ENCODE measurements at places on chromosomes 5 and 9.

GRCh38 chr9:125380406-125380805 lies 118.8 kb downstream of the GAPVD1 start:
- no peak for DNase-seq

DNA sequence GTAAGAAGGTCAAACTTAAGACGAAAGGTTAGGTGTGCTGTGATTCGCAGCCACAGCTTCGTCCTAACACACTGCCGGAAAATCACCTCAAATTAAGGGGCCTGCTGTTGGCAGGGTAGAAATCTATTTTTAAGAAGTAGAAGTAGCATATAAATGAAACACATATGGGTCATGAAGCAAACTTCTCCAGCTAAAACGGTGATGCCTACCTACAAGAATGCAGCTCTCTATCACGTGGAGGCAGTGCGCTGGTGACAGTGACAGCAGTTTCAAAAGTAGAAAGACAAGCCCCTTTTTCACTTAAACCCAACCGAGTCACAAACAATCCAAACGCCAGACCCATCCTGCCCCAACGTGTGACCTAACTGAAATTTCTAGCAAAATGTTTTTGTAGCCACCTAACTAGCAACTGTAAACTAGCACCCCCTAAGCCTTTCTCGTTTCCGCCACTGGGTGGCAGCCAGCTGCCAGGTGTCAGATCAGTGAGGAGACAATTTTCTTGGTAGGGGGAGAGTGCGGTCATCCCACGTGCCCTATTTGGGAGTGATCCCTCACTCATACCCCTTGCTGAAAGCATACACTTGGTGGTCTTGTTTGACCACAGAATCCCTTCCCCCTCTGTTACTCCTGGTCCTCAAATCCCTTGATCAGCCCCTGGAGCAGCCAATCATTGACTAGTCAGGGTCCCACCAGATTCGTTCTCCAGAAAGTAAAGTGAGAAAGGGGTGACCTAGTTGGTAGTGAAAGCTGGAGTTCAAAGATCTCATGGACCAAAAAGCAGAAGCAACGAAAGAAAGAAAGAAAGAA lies 71.8 kb upstream of the MAMDC2 start:
- peak; percentile 80 for DNase-seq

DNA sequence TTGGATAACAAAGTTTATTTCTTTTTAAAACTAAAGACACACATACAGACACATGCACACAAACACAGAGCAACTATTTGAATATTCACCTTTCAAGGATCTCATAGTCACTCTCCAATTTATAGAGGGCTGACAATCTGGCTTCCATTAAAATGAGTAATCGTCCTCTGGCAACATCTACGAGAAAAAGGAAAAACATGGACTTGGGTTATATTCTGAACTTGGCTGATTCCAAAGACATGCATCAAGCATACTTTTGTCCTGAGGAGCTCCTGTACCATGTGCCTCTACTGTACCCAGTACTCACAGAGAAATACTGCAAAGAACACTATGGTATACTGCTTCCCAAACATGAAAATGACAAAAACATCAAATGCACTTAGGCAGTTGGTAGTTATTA lies 15.4 kb downstream of the IARS1 start:
- DNase-seq: peak; percentile 35

DNA sequence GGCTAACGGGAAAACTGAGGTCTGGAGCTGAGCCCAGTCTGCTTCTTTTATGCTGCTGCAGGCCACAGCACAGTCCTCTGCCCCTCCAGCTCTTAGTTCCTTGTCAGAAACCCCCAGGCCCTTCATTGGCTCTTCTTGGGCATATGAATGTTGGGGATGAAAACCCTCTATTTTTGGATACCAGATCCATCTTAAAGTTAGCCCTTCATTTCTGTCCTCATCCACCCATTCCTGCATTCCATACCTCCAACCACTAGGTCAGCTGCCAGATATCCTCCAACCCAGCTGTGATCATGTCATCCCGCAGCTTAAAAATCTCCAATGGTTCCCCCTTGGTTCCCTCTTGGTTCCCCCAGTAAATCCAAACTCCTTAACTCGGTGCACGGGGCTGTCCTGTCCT lies 1.8 kb upstream of the SLC25A51 start:
- DNase-seq: no peak

DNA sequence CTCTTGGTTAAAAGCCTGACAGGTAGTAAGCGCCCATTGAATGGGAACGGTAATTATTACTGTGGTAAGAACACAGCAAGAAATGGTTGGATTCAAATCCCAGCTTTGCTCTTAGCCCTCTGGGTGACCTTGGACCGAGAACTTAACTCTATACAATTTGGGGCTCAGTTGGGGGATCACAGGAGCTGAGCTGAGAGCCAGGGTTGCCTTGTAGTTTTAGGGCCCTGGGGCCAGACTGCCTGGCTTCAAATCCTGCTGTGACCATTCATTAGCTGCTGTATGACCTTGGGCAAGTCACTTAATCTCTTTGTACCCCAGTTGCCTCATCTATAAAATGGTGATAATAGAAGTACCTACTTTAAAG lies 87.4 kb upstream of the SH3PXD2B start:
- DNase-seq: no peak

- no peak for DNase-seq
These were observed 71.9 kb downstream of the ECPAS start for GRCh38 chr9:111412280-111412679.

DNA sequence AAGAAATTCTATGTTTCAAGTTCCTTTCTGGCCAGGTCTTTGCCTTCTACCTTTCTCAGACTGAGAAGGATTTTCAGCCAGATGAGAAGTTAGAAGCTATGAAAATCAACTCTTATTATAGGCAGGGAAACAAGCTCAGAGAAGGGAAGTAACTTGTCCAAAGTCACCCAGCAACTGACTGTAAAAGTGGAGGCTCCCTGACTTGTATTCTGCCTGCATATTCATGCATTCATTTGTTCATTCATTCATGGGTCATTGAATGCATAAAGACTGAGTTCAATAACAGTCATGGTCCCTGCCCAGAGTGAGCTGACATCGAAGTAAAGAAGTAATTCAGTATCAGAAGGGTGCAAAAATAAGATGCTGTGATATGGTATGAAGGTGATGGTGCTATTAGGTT lies 239.6 kb downstream of the PAPPA start:
- no peak for DNase-seq

- no peak for DNase-seq
These were observed 230.5 kb downstream of the ESM1 start for GRCh38 chr5:54754878-54755277.

DNA sequence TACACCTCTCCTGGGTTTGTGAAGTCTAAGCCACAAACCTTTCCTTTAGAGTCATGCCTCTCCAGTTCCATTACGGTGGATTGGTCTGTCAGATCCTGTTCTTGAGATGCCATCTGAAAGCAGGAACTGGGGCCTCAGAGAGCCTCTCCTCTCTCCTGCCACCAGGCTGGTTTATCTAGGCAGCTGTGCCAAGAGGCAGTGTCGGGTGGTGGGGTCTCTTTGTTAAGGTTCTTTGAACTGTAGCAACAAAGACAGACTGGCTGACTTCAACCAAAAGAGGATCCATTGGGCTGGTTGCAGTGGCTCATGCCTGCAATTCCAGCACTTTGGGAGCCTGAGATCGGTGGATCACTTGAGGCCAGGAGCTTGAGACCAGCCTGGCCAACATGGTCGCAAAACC lies 66.0 kb upstream of the ANGPTL2 start:
- DNase-seq: no peak

GRCh38 chr5:151781201-151781600 lies 9.4 kb downstream of the G3BP1 start:
- DNase-seq: no peak

- DNase-seq: peak; percentile 63
These were observed 39.2 kb upstream of the NEK6 start for GRCh38 chr9:124218438-124218982.

- peak; percentile 12 for DNase-seq
These were observed 83.0 kb downstream of the SMC2 start for GRCh38 chr9:104177003-104177611.

- no peak for DNase-seq
These were observed 29.1 kb downstream of the CEL start for GRCh38 chr9:133090752-133091385.

GRCh38 chr9:128688501-128689292 lies at the start of gene SET:
TSS of gene SET (plus strand) at chr9:128689222. CDS start at chr9:128689583, 361 bp downstream.
- DNase-seq: peak; percentile 92

DNA sequence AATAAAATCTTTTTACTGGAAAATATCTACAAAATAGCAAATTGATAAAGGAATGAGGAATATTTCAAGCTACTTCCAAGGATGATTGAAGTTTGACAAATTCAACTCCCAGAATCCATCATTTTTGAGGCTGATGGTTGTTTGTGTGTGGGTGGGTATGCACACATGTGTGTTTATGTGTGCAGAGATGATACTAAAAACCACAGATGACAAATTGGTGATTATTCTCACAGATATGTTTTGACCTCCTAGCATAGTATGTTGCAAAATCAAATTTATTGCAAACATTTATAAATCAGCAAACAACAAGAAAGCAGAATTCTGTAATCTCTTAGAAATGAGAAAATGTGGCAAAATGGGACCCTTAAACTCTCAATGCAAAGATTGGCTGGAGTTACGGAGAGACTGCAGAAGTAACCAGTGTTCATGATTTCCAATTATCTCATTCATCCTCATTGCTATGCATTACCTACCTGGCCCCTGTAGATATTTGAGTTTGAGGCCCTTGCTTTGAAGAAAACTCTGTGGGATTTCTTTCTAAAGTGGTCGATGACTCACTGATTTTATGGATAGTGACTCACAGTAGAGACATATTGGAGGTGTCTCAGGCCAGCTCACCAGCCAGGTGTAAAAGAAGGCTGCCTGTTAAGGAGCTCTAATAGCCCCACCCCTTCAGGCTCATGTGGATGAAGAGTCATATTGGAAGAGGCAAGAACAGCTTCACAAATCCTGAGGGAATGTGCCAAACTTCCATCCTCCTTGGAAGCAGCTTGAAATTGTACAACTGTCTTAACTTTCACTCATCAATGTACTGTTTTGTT lies 44.6 kb upstream of the TMC1 start:
- peak; percentile 60 for DNase-seq

- DNase-seq: no peak
These were observed 995 bp upstream of the SLC23A1 start for GRCh38 chr5:139383993-139384590.

GRCh38 chr9:105449081-105449480 lies 1.2 kb downstream of the FSD1L start:
- DNase-seq: peak; percentile 39

GRCh38 chr9:87714819-87715218 lies 11.1 kb upstream of the CTSL start:
- peak; percentile 95 for DNase-seq

DNA sequence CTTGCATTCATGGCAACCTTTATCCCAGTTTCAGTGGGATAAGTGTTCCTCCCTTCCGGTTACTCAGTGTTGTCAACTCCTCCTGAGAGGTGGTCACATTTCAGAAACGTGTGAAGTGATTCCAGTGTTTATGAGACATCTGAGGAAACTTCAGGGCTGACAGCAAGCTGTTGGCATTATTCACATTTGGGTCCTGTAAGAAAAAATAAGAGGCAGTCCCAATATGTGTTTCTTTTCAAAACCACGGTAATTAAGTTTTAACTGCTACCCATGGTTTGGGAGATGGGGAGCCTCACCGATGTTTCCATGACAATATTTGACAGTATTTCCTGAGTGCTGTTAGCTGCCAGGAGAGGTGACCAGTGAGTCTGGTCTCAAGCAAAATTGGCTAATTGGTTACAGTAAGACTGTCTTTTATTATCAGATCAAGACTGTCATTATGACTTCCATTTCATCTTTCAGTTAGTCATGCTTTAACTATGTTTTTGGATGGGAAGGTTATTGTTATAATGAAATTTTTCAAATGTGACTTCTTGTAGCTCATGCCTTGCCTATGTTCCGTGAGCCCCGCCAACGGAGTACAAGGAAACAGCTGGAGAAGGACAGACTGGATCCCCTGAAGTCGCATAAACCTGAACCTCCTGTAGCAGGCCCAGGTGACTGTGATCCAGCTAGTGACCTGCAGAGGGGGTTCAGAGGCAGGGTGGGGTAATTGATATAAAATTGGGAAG lies 115.3 kb downstream of the GDNF start:
- no peak for DNase-seq

DNA sequence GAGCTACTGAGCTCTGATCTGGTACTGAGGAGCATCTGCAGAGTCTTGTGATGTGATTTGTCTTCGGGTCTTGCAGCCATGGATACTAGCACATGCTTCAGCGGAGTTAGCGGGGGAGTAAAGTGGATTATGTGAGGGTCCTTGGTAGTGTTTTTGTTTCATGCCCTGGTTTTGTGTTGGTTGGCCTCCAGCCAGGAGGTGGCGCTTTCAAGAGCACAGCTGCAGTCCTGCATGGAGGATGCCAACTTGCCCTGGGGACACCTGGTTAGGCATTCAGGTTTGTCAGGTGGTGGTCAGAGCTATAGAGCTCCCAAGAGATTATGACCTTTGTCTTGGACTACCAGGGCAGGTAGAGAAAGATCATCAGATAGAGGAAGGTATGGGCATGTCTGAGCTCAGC lies 185.8 kb upstream of the CDH6 start:
- no peak for DNase-seq

- no peak for DNase-seq
These were observed 61.9 kb downstream of the APTX start for GRCh38 chr9:32939576-32939975.

- no peak for DNase-seq
These were observed 56.7 kb upstream of the EQTN start for GRCh38 chr9:27353474-27354229.

GRCh38 chr5:127754259-127754658 lies 51.1 kb downstream of the CCDC192 start:
- peak; percentile 82 for DNase-seq

DNA sequence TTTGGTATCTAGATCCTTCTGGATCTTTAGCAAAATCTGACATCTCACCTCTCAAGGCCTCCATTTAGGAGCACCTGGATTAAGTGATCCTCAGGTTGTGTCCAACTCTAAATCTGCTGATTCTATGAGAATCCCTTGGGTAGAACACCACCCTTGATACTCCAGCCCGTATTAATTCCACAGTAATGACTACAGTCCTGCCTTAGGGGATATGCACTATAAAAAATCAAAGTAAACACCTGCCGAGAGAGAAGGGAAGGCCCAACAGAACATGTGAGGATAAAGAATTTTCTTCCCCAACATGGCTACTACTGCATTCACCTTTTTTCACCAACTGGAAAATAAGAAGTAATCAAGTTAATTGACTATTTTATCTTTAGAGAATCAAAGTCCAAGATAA lies 27.6 kb downstream of the DAP start:
- DNase-seq: no peak

- DNase-seq: no peak
These were observed 43.8 kb upstream of the NKD2 start for GRCh38 chr5:964821-965220.

Data from choroid plexus epithelial cell (primary cell).